ENCODE measurements at places on chromosomes 5 and 9. TPM values are rescaled to one million over a fixed set of nuclear protein-coding genes. Genes with fewer than 3 reads are reported as not detected.

Gene CYSRT1
- not detected for total RNA-seq

GRCh38 chr9:133735415-133735775 is 2.8 kb downstream of the SARDH start:
- DNase-seq = no peak

Gene LCNL1
- total RNA-seq = 18.3 TPM

DNA sequence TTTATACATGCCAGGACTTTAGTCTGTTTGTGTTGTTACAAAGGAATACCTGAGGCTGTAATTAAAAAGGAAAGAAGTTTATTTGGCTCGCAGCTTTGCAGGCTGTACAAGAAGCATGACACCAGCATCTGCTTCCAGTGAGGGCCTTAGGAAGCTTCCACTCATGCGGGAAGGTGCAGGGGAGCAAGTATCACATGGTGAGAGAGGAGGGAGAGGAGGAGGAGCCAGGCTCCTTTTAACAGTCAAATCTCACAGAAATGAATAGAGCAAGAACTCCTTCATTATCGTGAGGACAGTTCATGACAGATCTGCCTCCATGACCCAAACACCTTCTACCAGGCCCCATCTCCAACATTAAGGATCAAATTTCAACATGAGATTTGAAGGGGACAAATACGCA is 18.7 kb upstream of the C5orf46 start:
- no peak for DNase-seq

Gene OCLN
- total RNA-seq = 1.6 TPM

DNA sequence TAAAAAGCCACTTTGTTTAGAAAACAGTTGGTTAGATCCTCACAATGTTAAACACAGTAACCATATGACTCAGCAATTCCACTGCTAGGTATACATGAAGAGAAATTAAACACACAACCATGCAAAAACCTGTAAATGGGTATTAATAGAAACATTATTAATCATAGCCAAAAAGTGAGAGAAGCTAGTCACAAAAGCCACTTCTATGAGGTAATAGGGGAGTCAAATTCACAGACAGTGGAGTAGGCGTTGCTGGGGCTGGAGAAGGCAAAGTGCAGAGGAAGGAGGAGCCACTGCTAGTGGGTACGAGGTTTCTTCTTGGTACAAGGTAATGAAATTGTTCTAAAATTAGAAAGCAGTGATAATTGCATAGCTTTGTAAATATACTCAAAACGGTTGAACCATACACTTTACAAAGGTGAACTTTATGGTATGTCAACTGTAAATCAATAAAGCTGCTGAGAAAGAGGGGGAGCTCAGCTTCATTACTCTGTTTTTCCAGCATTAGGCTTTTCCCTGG is 364.4 kb downstream of the GADD45G start:
- DNase-seq = no peak

Gene MAMDC4
- 12.9 TPM for total RNA-seq

- DNase-seq = no peak
Observed at GRCh38 chr5:103800741-103801495, 238.3 kb upstream of the NUDT12 start.

Gene BAAT
- not detected for total RNA-seq

Measured in left ventricle myocardium superior (tissue), 1 donor.